ENCODE measurements at places on chromosomes 5 and 9.

DNA sequence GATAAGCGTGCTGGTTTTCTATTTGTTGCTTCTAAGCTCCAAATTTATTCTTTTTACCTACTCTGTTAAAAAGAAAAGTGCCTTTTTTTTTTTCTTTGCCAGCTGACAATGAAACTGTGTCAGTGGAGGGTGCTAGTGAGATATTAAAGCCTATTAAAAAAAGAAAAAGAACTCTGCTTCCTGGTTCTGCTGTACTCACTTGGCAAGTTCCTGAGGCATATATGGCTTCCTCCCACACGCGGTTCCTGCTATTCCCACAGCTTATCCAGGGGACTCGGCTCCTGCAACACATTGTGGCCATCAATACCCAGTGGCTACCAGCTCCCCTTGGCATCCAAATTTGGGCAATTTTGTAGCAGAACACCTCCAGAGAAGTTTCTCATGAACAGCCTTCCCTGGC is 1977.7 kb upstream of the CDH9 start:
- peak; percentile 4 for DNase-seq

- no peak for DNase-seq
Measured at GRCh38 chr5:40991168-40991980, 79.8 kb downstream of the MROH2B start.

DNA sequence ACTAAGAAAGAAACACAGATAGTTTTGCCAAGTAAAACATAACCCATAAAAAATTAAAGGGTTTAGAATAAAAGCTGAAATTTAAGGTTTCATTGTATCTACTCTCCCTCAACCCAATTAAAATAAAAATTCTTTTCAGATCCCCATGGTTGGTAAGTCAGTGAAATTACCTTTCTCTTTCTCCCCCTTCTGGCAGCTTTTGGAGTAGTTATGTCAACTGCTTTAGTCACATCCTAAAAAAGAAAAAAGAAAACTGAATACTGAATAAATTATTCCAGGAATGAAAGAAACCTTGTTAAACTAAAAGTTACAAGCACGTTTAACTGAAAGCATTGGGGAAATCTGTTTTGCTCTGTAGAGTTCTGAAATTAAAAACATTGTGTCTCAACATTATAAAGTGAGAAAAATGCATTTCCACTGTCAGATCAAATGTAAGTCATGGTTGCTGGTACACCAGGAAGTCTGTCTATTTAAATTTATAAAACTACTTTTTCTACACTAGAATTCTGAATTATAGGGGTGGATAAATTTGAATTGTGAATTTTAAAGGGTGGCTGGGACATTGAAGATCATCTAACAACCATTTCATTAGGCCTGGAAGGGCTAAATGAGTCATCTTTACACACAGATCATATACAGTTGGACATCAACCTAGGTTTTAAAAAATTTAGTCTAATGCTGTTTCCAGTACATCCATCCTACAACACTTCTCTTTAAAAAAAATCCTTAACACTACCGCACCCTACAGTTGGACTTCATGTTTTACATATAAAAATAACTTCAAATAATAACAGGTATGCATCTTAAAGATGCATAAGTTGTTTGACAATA is 24.7 kb downstream of the PSIP1 start:
- no peak for DNase-seq

DNA sequence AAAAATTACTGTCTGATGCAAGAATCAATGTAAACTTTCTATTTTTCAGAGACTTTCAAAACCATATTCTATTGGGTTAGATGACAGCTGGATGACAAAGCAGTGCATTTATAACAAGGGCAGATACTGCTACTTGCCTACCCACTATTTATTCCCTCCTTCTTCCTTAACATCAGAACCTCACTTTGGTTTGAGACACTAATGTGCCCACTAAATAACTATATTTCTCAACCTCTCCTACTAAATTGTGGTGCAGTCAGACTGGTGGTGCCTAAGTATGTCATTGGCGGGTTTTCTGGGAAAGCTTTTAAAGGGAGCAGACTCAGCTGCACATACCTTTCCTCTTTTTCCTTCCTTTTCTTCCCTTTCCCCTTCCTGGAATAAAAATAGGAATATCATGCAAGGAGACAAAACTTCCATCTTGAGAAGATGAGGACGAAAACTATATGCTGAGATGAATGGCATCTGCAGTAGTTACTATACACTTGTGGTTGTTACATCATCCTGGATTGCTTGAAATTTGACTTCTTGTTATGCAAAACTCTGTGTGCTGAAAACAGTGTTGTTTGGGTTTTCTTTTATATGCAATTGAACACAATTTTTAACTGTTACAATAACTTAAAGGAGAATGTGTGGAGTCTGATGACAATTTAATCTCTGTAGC is 43.8 kb downstream of the PRR16 start:
- no peak for DNase-seq

GRCh38 chr5:123297866-123298265 is 125.3 kb downstream of the CEP120 start:
- no peak for DNase-seq
